HTR-8/SVneo (cell line): ENCODE measurements at places on chromosomes 16 and 17.
A peak's percentile ranks its signal among the peaks of the same experiment; 100 is the strongest.

DNA sequence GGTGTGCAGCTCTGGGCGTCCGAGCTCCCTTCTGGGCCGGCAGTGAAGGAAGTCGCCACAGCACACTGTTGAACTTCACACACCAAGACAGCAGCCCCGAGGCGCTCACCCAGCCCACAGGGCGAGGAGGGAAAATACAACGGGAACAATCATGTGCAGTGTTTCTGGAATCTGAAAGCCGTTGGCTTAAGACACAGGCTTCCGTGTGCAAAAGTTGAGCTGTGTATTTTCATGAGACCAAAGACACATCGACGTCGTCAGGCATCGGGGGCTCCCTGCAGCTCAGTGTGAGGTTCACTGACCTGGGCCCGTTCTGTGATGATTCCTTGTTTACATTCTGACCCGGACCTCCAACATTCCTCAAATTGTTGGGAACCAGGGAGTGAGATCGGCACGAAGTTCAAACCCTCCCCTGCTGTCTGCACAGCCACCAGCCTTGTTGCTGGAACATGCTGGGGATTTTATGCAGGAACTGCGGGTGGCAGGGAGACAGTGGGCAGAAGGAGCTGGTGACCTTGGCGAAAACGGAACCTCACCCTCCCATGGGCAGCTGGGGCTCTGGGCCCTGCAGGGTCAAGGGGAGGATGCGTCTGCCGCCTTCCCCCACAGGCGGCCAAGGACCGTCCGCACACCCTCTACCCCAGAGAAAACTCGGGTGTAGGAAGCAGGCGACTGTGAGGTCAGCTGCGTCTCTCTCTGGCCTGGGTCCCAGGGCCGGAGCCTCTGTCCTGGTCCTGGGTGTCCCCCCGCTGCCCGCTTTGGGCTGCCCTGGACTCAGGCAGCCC, 72.2 kb downstream of the METRNL start:
- peak; percentile 28 for DNase-seq

DNA sequence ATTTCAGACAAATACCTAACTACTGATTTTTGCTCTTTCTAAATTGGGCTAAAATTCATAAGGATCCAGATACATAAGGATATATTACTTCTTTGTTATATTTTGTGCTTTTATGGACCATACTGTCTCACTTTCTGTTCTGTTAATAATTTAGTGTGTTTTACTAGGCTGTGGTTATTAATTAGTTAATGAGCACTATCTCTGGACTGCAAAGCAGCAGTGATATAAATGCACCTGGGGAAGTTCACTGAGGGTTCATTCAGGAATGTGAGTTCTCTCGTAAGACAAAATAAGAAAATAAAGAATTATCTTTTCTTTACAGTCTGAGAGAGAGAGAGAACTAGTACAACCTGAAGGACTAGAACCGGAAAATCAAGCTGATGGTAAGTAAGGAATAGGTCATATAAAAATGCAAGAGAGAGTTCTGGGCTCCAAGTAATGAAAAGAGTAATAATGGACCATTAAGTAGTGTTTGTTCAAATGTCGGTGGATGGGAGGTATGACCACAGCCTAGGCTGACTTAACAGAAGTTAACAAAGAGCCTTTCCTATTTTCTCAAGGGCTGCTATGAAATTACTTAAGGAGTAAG, 55.6 kb downstream of the IKZF3 start:
- no peak for DNase-seq

DNA sequence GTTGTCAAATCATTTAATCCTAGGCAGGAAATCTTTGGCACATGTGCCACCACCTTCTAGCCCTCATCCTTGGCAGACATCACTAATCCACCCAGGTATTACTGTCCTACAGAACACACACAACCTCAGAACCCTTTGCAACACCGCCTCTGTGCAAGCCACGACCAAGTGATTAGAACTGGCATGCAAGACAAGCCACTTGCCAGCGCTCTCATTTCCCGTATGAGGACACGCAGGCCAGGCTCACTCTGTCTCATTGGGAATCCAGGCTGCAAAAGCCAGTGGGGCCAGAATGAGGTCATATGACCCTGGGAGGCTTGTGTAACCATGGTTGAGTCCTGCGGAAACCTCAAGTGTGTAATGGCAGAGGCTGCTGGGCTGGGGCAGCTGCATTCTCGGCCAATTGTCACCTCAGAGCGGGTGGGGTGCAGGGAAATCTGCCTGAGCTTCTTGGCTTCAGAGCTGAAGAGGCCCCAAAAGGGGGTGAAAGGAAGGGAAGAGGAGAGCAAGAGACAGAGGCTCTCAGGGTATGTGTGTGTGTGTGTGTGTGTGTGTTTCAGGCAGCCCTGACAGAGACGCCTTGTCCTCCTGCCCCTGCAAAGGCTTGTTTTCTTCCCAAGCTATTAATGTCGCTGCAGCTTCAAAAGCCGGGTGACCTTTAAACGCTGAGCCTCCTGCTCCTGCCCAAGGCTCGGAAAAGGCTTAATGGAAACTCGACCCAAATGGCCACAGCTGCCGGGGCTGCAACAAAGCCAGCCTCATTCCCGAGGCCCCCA, 43.2 kb upstream of the MRPS23 start:
- peak; percentile 85 for DNase-seq

GRCh38 chr17:60586288-60586974, 13.6 kb upstream of the PPM1D start:
- no peak for DNase-seq

DNA sequence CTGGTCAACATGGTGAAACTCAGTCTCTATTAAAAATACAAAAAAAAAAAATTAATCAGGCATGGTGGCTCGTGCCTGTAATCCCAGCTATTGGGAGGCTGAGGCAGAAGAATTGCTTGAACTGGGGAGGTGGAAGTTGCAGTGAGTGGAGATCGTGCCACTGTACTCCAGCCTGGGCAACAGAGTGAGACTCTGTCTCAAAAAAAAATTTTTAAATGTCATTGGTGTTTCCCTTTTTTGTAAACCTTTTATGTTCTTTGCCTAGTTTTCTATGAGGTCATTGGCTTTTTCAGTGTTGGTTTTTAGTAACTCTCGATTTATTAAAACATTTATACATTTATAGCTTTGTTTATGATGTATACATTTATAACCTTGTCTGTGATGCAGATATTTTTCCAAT, 18.2 kb downstream of the NLRC5 start:
- no peak for DNase-seq

DNA sequence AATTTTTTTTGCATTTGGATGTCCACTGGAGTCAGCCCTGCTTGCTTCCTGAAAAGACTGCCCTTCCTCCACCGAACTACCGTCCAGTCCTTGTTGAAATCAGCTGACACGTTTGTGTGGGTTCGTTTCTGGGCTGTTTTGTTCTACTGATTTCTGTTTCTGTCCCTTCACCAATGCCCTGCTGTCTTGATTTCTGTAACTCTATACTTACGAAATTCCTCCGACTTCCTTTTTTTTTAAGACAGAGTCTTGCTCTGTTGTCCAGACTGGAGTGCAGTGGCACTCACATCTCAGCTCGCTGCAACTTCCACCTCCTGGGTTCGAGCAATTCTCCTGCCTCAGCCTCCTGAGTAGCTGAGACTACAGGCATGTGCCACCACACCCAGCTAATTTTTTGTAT, 8.4 kb upstream of the GAA start:
- no peak for DNase-seq

GRCh38 chr17:63075969-63076368, 109.9 kb downstream of the TANC2 start:
- no peak for DNase-seq

DNA sequence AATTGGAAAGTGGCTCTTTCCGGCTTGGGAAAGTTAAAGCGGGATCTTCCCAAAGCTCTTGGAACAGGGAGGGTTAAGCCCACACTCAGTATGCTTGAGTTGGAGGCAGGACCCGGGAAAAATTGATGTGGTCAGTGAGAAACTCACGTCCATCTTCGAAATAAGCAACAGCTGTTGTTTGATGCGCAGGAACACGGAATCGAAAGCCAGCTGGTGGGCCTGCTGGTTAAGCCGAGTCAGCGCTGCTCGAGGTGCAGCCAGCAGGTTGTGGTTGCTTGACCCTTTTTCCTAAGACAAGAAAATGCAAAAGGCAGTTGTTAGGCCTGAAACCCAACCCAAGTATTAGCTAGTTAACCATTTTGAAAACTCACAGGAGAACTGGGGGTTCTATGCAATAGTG, 49.4 kb downstream of the COG7 start:
- no peak for DNase-seq

DNA sequence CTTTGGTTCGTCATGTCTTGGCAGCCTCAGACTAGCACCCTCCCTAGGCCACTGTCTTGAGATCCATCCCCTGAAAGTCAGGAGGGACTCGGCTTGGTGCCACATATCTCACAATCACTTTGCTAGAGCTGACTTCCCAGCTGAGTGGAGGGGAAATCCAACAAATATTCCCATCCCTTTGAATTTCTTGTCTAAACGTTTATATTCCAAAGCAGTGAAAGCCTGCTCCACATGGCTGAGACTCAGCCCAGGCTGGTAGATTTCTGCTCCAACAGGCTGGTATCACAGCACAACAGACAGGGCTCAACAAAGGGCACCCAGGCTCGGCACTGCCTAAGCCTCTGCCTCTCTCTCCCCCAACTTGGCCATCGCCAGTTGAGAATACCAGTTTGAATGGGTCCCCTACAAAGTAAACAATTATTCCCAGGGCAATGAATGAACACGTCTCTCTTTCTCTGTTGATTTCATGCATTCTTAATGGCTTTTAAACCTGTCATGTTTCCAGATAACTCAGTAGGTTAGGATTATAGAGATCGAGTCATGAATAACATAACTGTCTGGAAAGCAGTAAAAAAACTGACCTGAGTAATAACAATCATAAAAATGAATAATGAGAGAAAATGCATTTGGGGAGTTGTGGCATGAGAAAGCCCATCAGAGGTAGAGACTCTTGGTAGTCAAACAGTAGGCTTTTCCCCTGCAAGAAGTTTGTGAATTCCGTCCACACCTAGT, 1.0 kb downstream of the KRT13 start:
- DNase-seq, result no peak

DNA sequence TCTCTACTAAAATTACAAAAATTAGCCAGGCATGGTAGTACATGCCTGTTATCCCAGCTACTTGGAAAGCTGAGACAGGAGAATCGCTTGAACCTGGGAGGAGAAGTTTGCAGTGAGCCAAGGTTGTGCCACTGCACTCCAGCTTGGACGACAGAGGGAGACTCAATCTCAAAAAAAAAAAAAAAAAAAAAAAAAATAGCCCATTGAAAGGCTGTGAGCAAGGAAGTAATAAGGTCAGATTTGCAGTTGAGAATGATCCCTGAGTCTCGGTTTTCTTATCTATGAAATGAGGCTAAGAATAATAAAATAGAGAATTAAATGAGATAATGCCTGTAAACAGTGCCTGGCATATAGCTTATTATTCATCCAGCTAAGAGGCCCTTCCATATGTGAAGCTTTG, 1.3 kb upstream of the PDK2 start:
- DNase-seq, result no peak

DNA sequence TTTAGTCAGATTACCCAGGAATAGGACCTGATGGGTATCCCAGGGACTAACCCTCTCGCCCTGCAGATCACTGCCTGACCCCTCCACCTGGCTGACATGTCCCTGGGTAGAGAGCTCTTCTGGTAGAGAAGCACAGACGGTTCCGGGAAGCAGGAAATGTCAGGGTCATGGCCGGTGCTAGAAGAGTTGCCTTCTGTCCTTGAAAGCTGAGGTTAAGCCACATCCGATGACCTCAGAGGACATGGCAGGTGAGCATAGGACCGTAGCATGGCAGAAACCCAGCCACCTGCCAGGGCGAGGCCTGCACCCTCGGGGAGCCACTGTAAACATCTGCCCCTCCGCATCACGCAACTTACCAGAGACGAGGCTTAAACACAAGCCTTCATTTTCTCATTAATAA, 483.7 kb downstream of the SOX9 start:
- no peak for DNase-seq

GRCh38 chr16:85640254-85640558, 27.1 kb downstream of the GSE1 start:
- no peak for DNase-seq

DNA sequence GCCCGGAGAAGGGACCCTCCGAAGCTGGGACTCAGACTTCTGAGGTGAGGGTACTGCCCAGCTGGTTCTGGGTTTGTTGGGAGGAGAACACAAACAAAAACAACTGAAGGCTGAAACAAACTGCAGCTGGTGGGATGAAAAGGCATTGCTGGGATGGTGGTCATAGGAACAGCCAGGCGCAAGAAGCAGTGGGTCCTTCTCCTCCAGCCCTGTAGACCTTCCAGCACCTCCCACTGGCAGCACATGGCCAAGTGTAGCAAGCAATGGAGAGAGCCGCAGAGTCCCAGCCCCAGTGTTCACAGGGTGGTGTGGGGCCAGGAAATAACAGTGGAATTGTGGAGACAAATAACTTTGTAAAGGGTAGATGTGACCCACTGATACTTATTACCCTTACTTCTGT, 48.7 kb upstream of the FOXJ1 start:
- DNase-seq, result no peak

DNA sequence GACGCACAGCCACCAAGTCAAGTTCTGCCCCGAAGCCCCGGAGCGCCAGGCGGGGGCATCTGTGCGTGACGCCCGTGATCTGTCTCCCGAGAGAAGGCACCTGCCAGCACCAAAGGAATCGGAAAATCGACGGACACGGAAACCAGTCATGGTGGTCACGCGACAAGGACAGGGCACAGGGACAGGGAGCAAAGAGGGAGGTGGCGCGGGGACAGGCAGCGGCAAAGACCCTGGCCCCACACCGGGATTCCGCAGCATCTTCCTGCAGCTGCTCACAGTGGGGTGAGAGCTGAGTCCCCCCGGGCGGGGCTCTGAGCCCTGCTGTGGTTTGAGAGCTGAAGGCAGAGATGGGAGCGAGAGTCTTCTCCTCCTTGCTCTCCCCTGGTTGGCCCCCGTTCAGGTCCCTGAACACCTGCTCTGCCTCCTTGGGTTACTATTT, 56.4 kb downstream of the ABR start:
- no peak for DNase-seq

- DNase-seq, result peak; percentile 89
Observed at GRCh38 chr17:31842195-31843069, 16.6 kb downstream of the COPRS start.

DNA sequence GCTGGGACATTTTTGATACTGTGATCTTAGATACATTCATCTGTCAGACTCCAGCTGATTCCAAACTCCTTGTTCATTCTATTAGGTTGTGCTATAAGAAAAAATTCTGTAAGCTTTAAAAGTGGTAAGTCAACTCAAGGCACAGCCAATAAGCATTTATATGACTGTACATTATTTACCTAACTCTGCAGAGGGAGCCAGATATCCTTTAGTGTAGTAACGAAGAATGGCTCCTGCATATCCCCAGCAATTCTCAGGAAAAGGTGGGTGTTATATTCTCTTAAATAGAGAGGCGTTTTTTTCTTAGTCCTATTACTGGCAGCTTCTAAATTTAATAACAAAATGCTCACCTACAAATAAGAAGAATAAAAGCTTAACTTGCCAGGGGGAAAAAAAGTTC, 374.3 kb upstream of the GOT2 start:
- DNase-seq, result no peak

GRCh38 chr16:86040496-86040895, 141.5 kb downstream of the IRF8 start:
- no peak for DNase-seq
